NCI-H1436 (cell line): ENCODE measurements at places on chromosomes 3 and 15.

DNA sequence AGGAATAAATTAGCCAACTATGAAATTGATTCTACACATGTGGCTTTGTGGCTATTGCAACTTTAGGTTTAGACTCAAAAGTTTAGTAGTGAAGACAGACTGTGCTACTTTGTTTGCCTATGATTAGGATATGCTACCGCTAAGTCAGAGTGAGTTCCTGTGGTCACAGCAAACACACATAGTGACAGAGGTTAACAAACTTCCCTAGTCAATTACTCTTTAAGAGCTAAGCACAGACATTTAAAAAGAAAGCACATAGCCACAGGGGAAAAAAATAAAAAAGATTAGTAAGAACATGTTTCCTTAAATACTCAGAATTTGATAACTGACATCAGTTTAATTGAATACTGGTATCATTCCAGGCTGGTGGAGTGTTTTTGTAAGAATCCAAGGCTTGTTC, 207.1 kb downstream of the GBE1 start:
- DNase-seq = no peak

- no peak for DNase-seq
Measured at GRCh38 chr15:36172955-36173354, 406.5 kb upstream of the CDIN1 start.

GRCh38 chr3:160381470-160381869, 17.6 kb downstream of the IFT80 start:
- no peak for DNase-seq

GRCh38 chr15:74893627-74894026, 3.8 kb downstream of the MPI start:
- no peak for DNase-seq

DNA sequence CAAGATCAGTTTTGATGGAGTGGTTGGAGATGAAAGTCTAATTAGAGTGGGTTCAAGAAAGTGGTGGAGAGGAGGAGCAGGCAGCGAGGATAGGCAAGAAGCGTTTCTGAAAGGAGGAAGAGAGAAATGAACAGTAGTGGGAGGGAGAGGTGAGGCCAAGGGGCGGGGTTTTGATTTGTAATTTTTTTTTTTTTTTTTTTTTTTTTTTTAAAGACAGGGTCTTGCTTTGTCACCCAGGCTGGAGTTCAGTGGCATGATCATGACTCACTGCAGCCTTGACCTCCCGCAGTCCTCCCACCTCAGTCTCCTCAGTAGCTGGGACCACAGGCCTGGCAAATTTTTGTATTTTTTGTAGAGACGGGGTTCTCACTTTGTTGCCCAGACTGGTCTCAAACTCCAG, 36.6 kb downstream of the MRAS start:
- DNase-seq = no peak

GRCh38 chr15:74635228-74635627, 19.6 kb downstream of the CLK3 start:
- peak; percentile 53 for DNase-seq

- no peak for DNase-seq
Measured at GRCh38 chr3:54538346-54538745, 389.5 kb downstream of the LRTM1 start.

DNA sequence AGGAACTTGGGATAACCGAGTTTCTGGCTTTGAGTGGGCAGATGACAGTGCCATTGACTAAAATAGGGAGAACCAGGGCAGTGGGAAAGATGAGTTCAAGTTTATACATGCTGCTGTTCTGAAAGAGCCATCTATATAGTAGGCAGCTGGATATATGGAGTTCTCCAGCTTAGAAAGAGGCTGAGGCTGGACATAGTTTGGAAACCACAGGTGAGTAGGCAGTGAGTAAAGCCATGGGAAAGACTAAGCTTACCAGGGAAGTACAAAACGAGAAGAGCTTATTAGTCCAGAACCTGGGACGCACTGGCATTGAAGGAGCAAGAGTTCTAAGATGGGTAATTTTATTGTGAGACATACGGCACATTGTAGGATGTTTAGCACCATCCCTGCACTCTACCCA, 54.2 kb downstream of the MSL2 start:
- DNase-seq = no peak
